Stimulated activated CD8-positive, alpha-beta memory T cell treated with anti-CD3 and anti-CD28 coated beads, Interleukin-2, amount 100 ng/mL, for 1 hour (primary cell): ENCODE measurements at places on chromosomes 12 and 14.

DNA sequence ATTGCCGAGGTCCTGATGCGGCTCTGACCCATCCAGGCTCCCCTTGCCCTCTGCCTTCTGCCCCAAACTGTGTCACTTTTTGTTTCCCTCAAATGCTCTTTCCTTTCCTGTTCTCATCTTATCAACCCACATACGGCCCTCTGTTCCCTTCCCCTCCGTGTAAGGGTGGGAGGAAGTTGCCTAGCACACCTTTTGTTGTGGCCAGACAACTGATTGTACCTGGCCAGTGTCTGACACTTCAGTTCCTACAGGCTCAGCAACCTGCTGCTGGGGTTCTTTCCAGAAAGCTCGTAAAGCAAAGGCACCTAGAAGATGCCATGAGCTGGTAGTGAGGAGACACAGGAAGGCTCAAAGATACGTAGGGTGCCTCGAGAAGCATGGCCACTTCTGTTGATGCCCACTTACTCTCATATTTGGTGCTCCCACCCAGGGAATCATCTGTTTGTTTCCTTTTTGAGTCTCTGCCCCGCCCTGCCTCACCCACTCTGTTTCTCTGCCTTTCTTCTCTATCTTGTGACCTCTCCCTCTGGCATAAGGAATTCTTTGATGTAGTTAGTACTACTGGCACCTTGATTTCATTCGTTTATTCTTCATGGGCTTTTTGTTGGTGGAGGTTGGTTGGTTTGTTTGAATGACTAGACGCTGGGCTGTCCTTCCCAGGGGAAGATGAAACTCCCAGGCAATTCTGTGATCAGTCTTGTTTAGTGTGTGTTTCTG lies 152.4 kb upstream of the FKBP4 start:
- DNase-seq, result no peak

DNA sequence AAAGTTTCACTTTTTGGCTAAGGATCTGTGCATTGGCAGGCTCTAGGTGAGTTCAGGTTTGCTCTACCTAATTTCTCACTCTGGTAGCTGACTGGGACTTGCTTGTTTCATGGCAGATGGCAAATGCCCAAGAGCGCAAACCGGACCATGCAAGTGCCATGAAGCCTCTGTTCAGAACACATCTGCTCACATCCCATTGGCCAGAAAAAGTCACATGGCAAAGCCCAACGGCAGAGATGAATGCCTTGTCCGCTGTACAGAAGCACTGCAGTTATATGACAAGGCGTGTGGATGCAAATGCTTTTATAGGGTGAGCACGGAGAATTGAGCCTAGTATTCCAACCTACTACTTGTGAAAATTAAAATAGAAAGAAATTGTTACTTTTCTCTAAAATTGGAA lies 202.2 kb upstream of the HMGA2 start:
- no peak for DNase-seq

DNA sequence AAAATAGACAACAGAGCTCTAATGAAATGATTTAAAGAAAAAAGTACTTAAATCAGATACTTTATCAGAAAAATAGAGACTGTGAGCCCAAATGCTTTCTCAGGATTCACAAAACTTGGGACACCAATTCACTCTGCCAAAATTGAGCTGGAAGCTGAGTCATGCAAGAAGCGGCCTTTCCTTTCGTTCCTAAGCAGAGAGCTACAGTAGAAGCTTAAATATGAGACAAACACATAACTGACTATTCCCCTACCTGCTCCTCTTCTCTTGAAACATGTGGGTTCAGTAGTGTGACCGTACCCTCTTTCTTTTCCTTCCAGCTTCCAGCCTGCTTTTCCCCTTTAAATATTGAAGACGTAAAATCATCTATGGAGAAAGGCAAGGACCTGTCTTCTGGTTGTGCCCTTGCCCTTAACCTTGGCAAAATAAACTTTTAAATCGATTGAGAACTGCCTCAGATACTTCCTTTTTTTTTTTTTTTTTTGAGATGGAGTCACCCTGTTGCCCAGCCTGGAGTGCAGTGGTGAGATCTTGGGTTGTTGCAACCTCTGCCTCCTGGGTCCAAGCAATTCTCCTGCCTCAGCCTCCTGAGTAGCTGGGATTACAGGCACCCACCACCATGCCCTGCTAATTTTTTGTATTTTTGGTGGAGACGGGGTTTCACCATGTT lies 4.4 kb upstream of the SDS start:
- no peak for DNase-seq

GRCh38 chr12:49562831-49563230 lies 5.1 kb downstream of the MCRS1 start:
- DNase-seq, result no peak

DNA sequence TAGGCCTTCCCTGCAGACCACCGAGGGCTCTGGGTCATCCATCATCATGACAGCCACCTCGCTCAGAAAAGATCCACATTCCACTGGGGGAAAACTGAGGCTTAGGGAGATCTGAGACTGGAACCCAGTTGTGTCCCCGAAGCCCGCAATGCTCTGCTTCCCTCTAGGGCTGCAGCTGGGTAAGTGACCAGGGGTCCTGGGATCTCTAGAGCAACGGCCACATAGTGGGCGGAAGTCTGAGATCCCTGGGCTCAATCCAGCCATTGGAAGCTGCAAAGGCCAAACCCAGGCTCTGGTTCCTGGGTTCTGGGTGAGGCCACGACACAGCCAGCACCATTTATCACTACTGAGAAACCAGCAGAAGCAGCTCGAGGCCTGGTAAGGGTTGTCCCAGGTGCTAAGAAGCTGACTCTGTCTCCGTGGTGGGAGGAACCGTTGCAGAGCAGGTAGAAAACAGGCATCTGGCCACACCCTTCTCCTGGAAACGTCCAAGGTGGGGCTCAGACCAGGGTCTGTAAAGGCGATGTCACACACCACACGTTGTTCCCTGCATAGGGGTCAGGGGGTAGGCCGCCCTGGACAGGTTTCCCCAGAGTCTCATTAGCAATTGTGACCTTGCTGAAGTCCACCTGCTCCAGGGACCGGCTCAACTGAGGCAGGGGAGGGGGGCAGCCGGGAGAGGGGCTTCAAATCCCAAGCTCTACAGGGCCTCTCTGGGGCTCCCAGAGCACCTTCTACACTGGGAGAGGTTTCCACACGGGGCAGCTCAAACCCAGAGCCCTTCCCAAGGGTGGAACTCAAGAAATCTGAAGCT lies 38.6 kb downstream of the BCL11B start:
- no peak for DNase-seq

DNA sequence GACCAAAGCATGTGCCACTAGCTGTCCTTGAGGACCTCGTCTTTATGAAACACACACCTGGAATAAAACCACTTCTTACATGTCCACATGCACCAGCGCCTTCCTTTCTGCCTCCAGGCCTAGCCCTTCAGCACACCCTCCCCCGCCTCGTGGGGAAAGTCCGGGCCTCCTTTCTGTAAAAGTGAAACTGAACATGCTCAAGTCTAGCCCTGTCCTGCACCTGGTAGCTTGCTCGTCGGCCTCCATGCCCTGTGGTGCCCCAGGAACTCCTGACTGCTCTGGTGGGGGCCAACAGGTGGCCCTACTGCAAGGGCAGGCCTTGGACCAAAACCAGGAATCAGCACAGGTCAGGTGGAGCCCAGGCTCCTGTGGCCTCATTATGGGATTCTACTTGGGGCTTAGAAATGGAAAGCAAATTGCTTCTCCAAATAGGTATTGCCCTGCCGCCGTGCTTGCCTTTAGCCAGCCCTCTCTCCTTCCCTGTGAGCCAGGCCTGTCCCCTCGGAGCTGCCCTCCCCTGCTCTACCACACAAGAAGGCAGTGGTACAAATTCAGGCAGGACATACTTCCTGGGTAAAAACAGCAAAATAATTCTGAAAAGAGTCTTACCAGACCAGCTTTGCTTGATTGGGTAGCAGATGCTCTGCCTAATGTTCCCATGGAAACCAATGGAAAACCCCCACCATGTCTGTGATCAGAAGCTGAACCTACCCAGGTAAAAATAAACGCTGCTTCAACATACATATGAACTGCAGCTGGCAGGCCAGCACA lies 43.5 kb downstream of the ERH start:
- DNase-seq, result peak; percentile 7

DNA sequence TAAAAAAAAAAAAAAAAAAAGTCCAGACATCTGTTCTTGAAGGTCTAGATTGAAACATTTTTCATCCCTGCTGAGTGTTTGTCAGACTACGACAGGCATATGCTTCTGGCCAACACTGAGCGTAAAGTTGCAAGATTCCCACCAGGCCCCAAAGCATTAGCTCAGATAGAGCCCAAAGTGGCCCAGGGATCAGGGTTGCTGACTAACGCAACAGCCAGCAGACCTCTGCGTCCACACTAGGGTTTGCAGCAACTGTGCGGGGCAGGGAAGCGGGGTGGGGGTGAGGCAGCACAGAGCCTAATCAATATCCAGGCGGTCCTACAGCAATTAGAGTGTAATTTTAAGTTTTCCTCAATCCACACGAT lies 55.7 kb downstream of the SSH1 start:
- DNase-seq, result no peak

DNA sequence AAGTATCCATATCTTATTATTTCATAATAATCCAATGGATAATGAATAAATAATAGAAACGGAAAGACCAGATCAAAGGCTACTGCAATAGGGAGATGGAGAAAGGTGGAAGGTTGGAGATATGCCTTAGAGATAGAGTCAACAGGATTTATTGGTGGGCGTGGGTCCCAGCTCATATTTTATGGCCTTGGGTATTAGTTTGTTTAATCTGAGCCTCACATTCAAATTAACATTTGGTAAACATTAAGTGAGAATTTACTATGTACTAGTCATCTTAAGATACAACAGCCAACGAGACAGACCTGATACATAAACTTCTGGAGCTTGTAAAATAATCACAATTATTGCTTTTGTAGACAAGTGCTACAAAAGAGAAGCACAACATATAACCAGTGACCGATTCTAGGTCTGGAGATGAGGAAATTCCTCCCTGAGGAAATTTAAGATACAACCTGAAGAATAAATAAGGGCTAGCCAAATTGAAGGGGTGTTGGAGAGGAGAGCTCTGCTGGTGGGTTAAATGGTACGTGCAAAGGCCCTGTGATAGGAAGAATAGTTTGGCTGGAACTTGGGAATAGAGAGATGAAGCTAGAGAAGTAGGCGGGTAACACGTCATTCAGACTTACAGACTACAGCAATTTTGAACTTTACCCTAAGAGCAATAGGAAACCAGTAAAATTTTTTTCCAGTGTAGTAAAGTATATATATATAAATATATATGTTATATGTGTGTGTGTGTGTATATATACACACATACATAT lies 16.1 kb downstream of the LTBR start:
- no peak for DNase-seq

DNA sequence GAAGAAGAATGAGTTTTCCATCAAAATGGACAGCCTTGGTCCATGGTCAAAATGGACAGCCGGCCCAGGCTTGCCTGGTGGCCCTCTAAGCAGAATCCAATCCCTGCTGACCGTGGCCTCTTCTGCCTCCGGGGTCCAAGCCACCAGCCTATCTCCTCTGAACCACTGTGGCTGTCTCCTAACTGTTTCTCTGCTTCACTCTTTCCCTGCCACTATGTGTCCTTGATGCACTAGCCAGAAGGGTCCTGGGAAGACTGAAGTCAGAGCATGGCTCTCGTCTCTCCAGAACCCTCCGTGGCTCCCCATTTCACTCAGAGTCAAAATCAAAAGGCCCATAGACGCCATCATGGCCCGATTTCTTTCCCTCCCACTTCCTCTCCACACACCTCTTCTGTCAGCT lies 8.5 kb upstream of the FZD10 start:
- DNase-seq, result no peak

DNA sequence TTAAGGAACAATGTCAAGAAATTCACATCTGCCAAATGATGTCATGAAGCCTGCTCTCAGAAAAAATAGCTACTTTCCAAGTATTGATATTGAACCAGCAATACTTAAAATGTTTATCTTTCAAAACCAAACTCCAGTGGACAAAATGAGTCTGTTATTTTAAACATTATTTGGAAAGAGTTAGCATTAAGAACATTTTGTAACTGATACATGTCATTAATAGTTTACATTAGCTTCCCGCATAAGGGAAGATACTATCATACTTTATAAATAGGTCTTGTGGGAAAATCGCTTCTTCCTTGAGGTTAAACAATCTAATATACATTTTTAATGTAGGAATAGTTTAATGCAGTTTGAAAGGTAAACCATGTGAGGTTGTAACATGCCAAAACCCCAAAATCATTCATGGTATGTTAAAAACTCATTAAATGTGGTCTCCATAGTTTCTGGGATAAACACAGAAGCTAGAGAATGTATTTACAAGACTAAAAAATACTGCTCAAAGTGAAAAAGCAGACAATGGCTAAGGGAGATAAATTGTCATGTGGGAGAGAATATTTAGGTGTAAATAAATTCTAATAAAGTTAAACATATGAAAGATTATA lies 73.4 kb upstream of the ATP2B1 start:
- no peak for DNase-seq

DNA sequence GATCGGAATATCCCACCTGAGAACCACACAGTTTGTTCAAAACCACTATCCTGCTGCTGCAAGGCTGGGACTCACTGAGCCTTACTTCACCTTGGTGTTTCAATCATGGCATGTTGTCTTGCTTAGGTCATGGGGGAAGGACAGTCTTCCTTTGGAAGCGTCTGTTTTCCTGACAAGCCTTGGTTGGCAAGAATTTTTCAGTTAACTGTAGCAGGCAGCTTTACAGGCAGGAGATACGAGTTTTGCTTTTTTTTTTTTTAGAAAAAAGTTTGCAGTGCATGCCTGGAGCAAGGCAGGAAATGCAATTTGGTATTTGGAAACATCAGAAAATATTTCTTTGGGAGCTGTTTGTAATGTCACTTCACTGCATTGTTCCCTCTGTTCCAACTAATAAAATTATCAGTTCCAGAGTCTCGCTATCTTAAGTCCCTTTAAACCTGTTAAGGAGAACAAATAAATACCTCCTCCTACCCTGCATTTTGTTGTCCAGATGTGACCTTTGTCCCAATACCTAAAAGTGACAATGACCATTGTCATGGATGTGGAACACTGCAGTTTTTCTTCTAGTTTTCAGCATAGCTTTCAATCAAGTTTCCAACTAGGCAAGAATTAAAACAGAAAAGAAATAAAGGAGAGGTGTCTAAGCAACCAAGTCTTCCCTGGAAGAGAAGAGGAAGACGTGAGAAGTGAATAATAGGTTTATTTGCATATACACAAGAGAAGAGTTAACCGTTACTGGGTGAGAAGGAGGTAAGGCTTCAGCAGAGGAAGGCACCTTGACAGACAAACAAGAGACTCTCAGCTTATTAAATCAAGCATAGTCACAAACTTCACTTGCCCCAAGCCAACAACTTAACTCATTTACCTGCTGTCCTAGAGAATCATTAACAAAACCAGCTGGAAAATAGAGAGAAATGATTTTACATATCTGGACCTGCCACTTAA lies 71.4 kb upstream of the ACTN1 start:
- no peak for DNase-seq

DNA sequence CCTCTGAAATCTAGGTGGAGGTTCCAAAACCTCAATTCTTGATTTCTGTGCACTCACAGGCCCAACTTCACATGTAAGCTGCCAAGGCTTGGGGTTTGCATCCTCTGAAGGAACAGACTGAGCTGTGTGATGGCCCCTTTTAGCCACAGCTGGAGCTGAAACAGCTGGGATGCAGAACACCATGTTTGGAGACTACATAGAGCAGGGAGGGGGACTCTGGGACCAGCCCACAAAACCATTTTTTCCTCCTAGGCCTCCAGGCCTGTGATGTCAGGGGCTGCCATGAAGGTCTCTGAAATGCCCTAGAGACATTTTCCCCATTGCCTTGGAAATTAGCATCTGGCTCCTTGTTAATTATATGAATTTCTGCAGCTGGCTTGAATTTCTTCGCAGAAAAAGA lies 1025.9 kb upstream of the NOVA1 start:
- DNase-seq, result no peak
